ENCODE measurements at places on chromosomes 5 and 9.

GRCh38 chr5:149731332-149731616 lies 1.2 kb downstream of the PPARGC1B start:
- no peak for DNase-seq

- DNase-seq, result no peak
These were observed 66.0 kb upstream of the SMIM15 start for GRCh38 chr5:61228229-61228628.

- DNase-seq, result peak; percentile 28
These were observed 21.1 kb upstream of the ZNF622 start for GRCh38 chr5:16486711-16487111.

DNA sequence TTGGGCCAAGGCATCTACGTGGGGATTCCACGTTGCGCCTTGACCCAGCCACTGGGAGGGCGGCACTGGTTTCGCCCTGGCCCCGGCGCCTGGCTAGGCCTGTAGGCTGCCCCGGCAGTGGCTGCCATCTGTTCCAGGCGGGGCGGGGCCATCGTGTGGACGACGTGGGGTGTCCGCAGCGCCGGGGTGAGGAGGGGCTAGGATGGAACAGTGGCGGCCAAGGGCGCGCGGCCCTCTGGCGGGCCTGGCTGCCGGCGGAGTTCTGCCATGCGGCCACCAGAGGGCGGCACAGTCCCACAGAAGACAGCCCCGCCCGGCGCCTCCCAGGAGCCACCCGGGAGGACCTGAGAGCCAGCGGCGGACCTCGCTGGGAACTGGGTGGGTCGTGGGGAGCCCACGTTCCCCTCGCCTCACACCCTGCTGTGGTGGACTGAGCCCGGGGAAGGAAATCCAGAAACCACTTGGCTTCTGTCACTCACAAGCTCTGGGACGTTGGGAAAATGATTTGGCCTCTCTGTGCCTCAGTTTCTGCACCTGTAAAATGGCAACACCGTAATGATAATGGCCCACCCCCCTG lies 22.6 kb upstream of the RAPGEF1 start:
- peak; percentile 74 for DNase-seq

DNA sequence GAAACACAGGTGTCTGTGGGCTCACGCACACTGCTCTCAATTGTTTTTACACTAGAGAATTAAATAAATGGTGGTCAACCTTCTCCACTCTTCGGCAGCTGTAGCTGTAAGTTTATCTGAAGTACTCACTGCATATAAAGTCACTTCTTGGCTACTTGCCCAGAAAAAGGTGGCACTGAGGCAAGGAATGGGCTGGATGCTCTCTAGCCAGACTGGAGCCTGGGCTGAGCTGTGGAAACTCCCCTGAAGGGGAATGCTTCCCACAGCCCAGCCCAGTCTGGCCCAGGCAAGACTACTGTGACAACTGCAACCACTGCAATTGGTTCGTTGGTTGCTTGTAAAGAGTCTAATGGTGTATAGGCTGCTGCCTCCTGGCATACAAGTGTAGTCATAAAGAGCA lies 4.5 kb downstream of the LEAP2 start:
- peak; percentile 41 for DNase-seq

DNA sequence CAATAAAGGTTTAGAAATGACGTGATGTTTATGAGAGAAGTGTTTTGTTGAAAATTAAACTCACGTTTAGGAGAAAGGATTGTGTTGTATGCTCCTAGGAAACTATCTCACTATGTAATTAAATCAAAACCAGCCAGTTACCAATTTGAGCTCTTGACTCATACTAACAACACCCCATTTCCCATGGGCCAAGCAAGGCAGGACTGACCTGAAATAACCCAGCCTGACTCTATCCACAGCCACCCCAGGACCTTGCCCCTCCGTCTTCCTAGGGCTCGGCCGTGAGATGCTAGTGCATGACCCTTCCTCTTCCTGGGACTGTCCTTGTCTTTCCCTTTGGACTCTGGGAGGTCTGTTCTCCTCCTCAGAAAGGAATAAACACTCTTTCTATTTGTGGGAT lies 16.4 kb downstream of the TLR4 start:
- no peak for DNase-seq

GRCh38 chr5:83517072-83517687 lies 45.6 kb downstream of the VCAN start:
- DNase-seq, result no peak

GRCh38 chr9:88438811-88439210 lies 50.6 kb downstream of the SPIN1 start:
- DNase-seq, result no peak

DNA sequence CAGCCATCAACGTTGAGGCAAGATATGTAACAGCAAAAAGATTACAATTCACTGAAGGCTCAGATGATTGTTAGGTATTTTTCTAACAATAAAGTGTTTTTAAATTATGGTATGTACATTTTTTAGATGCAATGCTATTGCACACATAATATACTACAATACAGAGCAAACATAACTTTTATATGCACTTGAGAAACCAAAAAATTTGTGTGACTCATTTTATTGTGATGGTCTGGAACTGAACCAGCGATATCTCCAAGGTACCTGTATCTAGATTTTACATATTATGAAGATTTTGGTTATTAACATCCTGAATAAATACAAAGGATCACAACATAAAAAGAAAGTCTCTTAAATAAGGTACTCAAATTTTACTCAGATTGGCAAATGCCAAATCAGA lies 41.3 kb downstream of the TBCA start:
- DNase-seq, result no peak

DNA sequence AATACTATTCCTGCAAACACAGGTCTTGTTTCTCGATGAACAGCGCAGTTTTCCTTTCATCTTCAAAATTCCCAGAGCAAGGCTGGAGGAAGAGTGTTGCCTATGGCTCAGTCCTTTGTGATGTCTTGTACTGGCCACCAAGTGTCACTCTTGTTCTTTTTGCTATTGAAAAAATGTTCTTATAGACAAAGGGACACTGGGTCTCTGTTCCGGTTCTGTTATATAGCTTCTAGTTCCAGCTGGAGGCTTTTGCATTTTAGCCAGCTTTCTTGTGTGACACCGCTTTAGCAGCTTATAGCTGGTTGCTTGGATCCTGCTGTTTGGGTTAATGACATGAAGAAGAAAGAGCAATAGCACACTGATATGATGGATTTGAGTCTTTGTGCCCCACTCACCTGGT lies 343.7 kb upstream of the KCNN2 start:
- peak; percentile 65 for DNase-seq

- DNase-seq, result peak; percentile 88
These were observed 32.7 kb downstream of the ANXA2R start for GRCh38 chr5:43007246-43007910.

DNA sequence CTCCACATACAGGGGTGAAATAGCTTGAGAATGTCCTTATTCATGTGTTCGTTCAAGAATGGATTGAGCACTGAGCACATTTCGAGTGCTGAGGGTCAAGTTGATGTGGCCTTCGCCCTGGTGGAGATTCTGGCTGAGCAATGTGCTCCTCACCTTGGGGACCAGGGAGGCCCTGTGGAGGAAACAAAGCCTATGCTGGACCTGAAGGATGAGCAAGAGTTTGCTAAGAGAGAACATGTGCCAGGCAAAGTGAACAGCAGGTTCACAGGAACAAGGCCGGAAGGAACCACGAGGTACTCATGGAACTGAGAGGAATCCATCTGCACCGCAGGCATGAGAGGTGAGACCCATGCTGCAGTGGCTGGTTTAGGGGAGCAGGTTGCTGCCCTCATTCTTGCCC lies 102.4 kb downstream of the PSD2 start:
- no peak for DNase-seq

- no peak for DNase-seq
These were observed 34.0 kb downstream of the BOD1 start for GRCh38 chr5:173582216-173583111.

Data from Ammon's horn (tissue), 1 donor.